Brain (organoid and tissue), 16 donors: ENCODE measurements at places on chromosomes 13 and 19.

DNA sequence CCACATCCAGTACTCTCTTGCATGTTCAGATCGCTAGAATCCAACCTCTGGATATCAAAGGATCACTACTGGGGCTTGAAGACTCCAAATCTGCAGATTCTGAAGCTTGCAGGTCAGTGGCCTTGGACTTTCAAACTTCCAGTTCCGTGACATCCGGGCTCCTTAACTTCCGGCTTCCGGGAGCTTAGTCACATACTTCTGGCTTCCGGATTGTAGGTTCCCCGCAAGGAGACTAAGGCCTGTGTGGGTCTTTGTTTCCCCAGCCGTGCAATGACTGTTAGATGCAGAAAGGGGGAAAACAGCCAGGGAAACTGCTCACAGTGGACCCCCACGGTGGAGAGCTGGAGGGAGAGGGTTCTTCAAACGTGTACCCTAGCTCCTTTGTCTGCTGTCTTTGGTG is 41.4 kb downstream of the ZNF333 start:
- no peak for DNase-seq

DNA sequence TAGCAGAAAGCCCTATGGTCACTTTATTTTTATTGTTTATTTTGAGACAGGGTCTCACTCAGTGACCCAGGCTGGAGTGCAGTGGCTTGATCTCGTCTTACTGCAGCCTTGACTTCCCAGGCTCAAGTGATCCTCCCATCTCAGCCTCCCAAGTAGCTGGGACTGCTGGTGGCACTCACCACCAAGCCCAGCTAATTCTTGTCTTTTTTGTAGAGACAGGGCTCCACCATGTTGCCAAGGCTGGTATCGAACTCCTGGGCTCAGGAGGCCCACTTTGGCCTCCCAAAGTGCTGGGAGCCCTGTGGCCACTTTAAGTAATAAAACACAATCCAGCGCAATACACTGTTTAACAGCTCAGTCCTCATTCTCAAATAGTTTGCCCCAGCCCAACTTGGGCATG is 69.3 kb downstream of the NUFIP1 start:
- no peak for DNase-seq

DNA sequence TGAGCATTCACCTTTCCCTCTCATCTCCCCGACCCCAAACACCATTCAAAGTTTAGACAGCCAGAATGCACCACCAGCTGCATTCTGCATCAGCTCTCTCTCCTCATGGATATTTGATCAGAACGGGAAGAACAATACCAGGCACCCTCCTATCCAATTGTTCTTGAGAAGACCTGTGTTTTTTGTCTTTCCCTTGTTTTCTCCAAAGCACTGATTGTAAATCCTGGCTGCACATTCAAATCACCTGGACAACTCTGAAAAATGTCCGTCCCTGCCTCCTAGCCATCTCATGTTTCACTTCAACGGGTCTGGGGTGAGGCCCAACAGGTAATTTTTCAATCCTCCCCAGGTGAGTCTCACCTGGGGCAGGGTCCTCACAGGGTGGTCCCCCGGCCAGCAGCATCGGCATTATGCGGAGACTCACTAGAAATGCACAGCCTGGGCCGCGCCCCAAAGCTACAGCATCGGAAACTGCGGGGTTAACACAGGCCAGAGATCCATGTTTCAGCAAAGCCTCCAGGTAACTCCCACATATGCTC is 5.5 kb downstream of the IRS2 start:
- no peak for DNase-seq

- no peak for DNase-seq
These were observed 63.8 kb upstream of the LDLR start for GRCh38 chr19:11025445-11025844.

DNA sequence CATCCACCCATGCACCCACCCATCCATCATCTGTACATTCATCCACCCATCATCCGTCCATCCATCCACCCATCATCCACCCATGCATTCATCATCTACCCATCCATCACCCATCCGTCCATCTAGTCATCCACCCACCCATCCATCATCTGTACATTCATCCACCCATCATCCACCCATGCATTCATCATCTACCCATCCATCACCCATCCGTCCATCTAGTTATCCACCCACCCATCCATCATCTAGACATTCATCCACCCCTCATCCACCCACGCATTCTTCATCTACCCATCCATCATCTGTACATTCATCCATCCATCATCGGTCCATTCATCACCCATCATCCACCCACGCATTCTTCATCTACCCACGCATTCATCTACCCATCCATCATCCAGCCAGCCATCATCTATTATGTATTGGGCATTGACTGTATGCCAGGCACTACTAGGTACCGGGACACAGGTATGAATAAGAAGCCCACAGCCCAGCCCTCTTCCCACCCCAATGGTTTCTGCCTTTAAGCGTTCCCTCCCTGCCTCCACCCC is 16.7 kb upstream of the GALP start:
- DNase-seq = no peak

DNA sequence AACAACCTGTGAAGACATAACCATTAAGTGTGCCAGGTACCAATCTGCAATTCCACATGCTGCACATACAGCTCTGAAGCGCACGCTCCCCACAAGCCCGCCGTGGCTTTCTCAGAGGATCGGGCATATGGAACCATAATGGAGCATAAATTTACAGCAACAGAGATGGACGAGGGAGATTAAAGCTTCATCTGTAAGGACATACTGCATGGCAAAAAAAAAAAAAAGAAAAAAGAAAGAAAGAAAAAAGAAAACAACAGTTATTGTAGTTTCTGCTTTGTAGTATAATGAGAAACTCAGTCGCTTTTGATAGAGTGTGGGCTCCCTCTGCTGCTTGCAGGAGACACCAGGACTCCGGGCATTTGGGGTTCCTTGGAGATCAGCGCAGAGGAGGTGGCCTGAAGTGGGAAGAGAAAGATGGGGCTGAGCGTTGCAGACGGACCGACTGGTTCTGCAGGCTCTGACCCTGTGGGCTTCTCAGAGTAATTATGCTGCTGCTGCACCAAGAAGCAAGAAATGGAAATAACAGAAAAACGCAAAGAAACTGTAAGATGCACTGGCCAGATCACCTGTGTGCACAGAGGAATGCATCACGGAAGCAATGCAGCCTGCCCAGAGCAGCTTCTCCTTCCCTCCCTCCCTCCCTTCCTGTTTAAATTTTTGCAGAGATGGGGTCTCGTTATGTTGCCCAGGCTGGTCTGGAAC is 10.8 kb upstream of the PDCD5 start:
- peak; percentile 89 for DNase-seq

DNA sequence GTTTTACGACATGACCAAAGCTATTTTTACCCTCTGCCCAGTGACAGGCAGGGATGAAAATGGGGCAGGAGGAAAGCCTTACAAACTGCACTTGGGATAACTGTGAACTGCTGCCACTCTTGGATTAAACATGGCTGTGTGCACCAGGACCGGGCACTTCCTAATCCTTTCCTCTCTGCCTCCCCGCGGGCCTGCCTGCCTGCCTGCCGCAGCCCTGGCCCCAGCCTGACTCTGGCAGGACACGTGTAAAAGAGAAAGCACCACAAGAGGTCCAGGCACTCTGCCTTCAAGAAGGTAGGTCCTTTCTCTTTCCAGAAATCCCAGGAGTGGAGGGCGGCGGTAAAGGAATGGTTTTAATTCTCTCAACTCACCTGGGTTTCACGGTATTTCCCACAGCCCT is 4.8 kb downstream of the TSHZ3 start:
- no peak for DNase-seq

DNA sequence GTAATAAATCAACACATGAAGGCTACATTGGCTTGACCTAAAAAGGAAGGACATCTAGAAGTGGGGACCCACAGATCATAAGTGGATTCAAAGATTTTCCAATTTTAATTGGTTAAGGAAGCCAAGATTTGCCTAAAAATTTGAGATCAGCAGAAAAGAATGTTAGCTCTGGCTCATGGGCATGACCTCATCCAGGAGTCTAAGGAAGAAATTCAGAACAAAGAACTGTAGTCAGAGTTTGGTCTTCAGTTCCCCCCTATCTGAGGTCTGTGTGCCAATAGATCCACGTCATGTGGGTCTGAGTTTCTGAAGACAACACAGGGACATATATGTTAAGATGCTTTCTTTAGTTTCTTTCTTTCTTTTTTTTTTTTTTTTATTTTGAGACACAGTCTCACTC is 648.8 kb upstream of the SPRY2 start:
- no peak for DNase-seq

DNA sequence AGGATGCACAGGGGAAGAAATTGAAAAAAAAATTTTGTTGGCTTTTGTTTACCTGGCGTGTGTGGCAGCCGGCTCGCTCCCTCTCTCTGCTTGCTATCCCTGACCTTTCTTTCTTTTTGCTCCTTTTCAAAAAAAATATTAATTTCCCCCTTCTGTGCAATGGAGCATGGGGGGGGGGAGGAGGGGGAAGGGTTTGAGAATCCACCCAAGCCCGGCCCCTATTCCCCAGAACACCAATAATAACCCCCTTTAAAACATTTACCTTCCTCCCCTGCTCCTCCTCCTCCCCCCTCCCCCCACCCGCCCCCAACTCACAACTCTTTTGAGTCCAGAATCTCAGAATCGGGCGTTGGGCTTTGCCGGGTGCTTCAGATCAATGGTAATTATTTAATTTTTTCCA is 28.4 kb downstream of the NFIX start:
- DNase-seq = peak; percentile 86

- peak; percentile 8 for DNase-seq
These were observed 362.5 kb downstream of the ZNF536 start for GRCh38 chr19:30734669-30735068.

GRCh38 chr19:53882391-53883050 is 524 bp downstream of the PRKCG start:
- no peak for DNase-seq

- DNase-seq = no peak
These were observed 54.0 kb downstream of the ZNF429 start for GRCh38 chr19:21559444-21559843.

DNA sequence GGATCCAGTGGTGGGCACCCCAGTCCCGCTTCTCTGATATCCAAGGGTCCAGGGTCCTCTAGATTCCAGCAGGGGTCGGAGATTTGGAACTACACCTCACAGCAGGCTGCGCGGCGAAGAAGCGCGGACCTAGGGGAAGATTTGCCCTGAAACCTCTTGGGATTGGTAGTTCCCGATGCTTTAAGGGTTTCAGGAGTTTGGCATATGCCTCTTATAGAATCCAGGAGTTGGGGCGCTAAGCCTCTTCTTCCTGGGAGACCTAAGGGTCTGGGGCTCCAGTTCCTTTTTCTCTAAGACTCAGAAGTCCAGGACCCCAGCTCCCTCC is 349 bp downstream of the BCL2L12 start:
- no peak for DNase-seq

DNA sequence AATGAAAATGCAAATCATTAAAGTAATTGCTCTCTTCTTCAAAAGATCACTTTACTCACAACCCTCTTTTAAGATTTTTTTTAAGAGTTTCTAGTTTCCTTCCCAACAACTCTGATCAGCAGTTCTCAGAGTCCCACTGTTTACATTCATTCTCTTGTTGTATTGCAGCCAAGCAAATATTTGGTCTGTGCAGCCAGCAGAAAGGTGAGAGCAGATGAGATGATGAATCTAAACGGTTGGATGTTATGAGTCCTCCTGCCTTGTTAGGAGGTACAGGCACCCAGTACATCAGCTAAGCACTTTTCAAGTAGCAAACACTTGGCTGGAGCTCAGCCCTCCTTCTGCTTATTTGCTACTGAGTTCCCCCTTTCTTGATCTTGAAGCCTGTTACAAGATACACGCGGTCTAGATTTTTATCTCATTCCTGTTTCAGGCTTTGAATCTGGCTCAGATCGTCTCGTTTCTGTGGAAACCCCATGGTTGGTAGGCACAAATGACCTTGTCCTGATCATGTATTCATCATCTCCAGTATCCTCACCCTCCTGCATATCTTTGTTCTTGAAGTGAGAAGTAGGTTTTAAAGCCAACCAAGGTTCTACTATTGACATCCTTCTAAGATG is 300.7 kb downstream of the DCT start:
- DNase-seq = no peak

DNA sequence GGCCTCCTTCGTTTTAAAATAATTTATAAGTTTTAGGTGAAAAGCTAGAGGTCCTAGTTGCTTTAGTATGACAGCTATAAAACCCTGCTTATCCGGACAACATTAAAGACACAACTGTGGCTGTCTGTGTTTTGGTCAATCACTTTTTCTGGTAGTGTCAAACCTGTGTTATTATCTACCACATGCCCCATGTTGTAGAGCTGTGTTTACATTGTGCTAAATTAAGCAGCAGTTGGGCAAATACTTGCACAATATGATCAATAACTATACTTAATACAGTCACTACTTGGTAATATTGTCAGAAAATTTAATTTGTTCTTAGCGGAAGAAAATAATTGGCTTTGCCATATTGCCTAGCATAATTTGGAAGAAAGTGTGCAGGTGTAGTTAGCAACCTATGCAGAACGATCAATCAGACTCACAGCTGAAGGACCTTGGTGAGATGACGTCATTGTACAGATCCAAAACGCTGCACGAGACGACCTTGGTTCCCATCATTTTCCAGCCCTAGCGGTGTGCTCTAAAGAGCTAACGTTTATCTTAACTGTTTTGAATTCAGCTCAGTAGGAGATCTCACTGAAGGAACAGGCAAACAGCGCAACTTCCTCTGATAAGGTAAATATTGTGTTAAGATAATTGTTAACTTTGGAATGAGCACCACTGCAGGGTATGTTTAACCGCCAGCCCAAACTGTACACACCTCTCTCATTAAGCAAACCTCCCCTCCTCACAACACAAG is 476.6 kb downstream of the IRS2 start:
- DNase-seq = no peak

DNA sequence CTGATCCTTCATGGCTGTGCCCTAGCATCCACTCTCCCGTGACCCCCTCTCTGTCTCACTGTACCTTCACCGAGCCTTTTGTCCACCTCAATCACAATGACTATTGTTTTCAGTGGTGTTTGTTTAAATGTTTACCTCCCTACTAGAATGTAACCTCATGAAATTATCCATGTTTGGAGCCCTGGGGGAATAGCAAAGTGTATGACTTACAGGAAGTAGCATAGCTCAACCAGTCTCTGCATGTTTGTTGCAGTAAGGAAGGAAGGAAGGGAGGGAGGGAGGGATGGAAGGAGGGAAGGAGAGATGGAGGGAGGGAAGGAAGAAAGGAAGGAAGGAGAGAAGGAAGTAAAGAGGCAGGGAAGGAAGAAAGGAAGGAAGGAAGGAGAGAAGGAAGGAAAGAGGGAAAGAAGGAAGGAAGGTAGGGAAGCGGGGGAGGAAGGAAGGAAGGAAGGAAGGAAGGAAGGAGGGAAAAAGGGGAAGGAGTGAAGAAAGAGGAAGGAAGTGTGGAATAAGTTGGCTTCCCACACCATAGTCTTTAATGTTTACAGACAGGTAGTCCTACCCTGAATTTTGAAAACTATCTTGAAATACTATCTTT is 421.4 kb downstream of the COG6 start:
- DNase-seq = no peak
